ENCODE measurements at places on chromosomes 16 and 17.
A peak's percentile ranks its signal among the peaks of the same experiment; 100 is the strongest.

GRCh38 chr17:69064001-69064400 lies 3.3 kb upstream of the ABCA9 start:
- DNase-seq: no peak

GRCh38 chr17:82678265-82678891 lies 20.1 kb downstream of the RAB40B start:
- no peak for DNase-seq

DNA sequence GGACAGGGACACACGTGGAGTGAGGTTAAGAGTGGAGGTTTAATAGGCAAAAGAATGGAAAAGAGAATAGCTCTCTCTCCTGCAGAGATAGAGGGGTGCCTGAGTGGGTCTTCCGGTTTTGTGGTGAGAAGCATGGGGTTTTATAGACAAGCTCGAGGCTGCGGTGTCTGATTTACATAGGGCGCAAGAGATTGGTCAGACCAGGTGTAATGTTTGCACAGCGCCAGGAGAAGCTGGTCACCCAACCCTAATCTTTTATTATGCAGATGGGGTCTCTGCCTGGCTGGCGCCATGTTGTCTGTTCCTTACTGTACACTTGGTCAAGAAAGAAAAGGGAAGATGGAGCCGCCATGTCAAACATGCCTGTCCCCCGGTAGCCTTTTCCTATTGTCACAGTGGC lies 44.5 kb upstream of the MLYCD start:
- DNase-seq: no peak

DNA sequence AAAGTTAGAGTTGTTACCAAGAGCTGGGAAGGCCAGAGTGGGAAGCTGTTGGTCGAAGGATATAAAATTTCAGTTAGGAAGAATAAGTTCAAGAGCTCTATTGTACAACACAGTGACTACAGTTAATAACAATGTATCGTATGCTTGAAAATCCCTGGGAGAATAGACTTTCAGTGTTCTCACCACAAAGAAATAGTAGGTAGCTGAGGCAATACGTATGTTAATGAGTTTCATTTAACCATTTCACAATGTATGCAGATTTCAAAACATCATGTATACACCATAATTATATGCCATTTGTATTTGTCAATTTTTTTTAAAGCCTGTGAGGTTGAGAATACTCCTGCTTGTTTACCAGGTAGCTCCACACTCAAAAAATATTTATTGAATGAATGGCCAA lies 41.5 kb upstream of the MYOCD start:
- DNase-seq: no peak

DNA sequence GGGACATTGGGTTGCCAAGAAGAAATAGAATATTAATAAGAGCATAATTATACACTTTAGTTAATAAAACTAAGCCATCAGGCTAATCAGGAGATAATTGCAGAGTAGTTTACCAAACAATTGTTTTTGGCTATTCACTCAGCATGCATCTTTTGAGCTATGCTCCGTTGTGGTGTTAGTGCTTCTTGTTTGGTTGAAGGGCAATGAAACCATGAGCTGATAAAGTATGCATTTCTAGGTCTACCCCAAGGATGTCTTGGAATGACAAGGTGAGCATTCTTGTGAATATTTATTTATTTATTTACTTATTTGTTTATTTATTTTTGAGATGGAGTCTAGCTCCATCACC lies 6.4 kb downstream of the HLF start:
- no peak for DNase-seq

GRCh38 chr17:55730808-55731207 lies 8.1 kb upstream of the TMEM100 start:
- DNase-seq: no peak

- no peak for DNase-seq
These were observed 19.3 kb downstream of the TRPV2 start for GRCh38 chr17:16434662-16435061.

- DNase-seq: no peak
These were observed 7.8 kb downstream of the LPO start for GRCh38 chr17:58246104-58246740.

GRCh38 chr17:62321451-62321850 lies 58.9 kb upstream of the EFCAB3 start:
- DNase-seq: no peak

DNA sequence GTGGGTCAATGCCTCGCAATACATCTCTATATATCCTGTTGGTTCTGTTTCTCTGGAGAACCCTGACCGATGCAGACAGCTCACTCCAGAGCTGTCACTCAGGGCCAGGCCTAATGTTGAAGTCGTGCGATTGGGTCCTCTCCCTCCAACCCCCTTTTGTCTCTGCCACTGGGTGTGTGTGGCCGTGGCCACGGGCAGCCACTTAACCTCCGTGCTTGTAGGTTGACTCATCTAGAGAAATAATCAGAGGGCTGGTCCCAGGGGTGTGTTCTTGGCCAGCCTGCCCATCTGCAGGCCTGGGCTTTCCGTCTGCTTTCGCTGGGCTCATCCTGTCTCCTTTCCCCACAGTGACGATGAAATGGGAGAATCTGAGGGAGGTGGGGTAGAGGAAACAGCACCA lies 7.4 kb downstream of the ADAD2 start:
- DNase-seq: no peak

- DNase-seq: no peak
These were observed 21.1 kb upstream of the BRD7 start for GRCh38 chr16:50389900-50390299.

DNA sequence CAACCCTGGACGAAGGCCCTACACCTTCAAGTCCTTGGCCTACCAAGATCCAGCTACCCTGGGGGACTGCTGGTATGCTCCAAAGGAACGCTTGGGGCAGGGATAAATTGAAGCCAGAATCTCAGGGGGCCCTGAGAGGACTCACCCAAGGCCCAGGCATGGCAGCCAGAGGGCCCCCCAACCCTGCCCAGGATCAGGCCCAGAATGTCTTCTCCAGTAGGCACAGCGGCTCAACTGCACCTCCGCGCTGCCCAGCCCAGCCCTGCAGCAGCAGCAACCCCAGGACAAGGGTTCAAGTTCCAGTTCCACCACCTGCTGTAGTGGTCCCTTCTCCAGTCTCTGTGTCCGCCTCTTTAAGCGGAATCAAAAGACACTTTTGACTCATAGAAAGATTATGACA lies 2.2 kb downstream of the TFAP4 start:
- no peak for DNase-seq

DNA sequence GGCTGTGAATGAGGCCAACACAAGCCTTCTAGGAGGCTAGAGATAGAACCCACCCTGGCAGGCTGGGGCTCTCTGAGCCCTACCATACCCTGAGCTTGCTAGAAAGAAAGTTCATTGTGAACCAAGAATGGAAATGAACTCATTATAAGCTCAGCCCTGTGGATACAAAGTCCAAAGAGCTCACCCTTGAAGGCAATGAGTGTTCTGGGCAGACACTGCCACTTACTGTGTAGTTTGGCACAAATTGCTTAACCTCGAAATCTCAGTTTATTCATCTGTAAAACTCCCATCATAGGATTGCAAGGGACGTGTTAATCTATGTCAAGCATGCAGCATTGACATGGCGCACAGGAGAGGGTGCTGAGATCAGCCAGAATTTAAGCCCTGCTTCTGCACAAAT lies 5.5 kb downstream of the KDM8 start:
- no peak for DNase-seq

- DNase-seq: no peak
These were observed 55.0 kb downstream of the PITPNM3 start for GRCh38 chr17:6501359-6501758.

GRCh38 chr16:1534021-1535020 lies 855 bp downstream of the TMEM204 start:
- DNase-seq: no peak

DNA sequence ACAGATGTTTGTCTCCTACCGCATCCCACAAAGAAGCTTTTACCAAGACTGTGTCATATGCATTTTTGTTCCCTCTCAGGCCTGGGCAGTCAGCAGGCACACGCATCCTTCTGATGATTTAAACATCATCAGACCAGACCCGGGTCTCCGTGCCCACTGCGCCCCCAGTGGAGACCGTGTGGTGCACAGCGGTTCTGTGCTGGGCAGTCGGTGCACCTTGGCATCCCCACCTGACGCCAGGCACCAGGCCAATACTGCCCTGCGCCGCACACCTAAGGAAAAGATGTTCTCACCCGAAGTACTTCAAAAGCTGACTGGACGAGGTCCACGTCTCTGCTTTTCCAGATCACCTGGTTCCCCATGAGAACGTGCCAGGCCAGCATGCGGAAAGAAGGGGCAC lies 10.6 kb upstream of the PLD6 start:
- no peak for DNase-seq

- no peak for DNase-seq
These were observed 86.3 kb downstream of the VPS53 start for GRCh38 chr17:628089-628941.

GRCh38 chr16:78461496-78462287 lies 362.2 kb downstream of the WWOX start:
- DNase-seq: no peak

- peak; percentile 78 for DNase-seq
These were observed 30.5 kb downstream of the NSMCE1 start for GRCh38 chr16:27238016-27238587.

GRCh38 chr16:81014672-81015071 lies 7.7 kb downstream of the CENPN start:
- DNase-seq: no peak

DNA sequence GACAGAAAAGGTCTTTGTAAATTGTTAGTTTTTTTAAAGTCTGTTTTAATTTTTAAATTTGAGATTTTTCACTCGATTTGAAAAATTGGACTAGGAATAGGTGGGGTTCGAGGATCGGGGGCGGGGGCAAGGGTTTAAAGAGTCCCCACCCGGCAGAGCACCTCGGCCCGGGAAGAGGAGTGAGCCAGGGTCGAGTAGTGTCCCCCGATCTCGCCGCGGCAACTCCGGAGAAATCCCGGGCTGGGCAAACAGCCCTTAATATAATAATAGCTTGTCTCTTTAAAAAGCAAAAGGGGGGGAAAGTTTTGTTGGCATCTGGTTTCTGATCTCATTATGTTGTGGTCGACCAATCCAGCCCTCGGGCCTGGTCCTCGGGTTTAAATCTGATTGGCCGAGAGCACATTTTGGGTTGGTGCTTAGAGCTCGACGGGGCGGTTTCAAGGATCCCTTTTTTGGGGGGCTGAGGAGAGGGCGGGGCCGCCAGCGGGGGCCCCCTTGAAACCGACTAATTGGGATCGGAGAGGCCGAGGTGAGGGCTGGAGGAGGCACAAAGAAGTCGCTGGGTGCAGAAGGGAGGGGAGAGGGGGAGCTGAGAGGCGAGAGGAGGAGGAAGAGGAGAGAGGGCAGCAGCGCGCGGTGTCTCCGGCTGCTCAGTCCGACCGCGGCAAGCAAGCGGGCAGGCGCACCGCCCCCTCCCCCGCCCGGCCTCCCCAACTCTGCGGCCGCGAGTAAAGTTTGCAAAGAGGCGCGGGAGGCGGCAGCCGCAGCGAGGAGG lies at the start of gene FZD2:
Gene FZD2 (plus strand): TSS at position 653 of the 775 bp plus-strand sequence. CDS start 205 bp downstream, outside the sequence.
- DNase-seq: peak; percentile 77

- no peak for DNase-seq
These were observed 57.7 kb upstream of the RBFOX3 start for GRCh38 chr17:79668344-79669250.

- DNase-seq: peak; percentile 47
These were observed 834 bp upstream of the TXNDC11 start for GRCh38 chr16:11743308-11744074.

DNA sequence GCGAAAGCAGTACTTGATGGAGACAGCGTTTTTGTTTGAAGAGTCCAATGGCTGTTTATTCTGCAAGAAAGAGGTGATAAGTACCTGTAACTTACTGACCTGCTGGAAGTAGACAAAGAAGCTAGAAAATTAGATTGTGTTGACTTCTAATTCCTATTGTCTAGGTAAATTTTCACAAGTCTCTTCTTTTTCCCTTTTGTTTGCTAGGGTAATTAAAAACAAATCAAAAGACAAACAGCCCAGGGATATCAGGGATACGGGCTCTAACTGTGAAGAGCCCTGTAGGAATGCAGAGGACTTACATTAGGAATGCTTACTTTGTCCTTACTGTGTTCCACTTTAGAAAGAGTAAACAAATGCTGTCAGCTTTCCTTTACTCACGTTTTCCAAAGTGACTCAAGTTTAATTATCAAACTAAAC lies 7.0 kb downstream of the PSME3IP1 start:
- no peak for DNase-seq

DNA sequence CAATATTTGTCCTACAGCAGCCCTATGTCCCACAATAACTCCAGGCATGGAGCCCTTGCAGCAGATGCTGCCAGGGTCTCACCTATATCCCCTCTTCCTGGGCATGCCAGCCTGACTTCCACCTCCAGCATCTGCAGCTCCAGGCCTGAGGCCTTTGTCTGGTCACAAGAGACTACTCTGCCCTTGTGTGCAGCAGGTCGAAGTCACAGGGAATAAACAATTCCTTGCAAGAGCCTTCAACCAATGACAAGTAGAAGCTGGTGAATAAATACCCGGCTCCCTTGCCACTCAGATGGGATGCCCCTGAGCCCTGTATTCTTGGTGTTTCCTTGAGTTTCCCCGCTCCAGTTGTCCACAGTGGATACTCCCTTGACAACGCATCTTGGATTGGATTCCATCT lies 23.0 kb downstream of the CES1 start:
- DNase-seq: no peak

GRCh38 chr16:20906341-20907255 lies 6.0 kb downstream of the LYRM1 start:
- DNase-seq: no peak

DNA sequence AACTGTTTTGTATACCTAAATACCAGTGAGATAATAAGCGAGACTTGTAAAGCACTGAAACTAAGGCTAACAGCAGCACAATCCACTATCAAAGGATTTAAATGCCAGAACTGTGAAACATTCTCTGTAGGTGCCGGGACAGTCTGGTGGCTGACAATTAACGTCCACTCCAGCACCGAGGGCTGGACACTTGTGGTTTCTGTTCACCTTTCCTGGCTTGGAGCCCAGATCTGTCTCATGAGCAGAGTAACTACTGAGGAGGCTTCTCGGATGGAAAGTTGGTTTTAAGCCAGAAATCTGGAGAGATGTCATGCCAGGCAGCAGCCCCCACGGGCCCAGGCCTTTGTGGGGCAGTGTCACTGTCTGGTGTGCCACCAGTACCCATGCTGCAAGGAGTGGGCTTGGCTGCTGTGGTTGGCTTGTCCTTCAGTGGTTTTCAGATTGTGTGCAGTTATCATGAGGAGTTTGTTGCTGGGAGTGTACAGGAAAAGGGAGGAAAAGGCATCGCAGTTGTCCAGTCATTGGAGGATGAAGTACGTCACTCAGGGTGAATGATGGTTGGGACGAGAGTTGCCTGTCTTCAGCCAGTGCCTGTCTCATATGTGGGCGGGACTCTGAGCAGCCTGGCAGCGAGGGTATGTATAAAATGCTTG lies 35.5 kb downstream of the UBN1 start:
- DNase-seq: peak; percentile 33

GRCh38 chr17:199806-200545 lies 18.5 kb upstream of the DOC2B start:
- no peak for DNase-seq

GRCh38 chr16:65306722-65307121 lies 184.9 kb upstream of the CDH11 start:
- no peak for DNase-seq

Measured in hematopoietic multipotent progenitor cell treated with erythropoietin and hydrocortisone succinate and interleukin-3 and kit ligand, for 8 days (in vitro differentiated cells).